GM12891 (cell line): ENCODE measurements at places on chromosomes 2 and 18.

DNA sequence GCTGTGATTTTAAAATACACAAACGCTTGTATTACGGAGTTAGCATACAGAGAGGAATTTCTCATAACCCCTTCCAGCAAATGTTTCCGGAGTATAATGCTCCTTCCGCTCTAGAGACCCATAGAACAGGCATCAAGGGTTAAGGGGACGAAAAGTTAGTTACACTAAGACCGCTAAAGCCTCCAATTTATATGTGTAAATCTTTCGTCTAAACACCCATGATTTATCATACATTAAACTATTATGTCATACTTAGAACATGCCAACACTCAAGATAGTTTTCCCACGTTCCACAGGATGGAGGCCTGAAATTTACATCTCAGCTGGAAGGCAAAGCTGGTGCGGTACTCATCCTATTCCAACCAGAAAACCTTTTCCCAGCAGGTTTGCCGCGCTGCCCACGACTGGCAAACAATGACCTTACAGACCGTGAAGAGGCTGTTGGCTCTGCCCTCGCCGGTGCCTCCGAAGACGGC lies 650 bp downstream of the ORMDL1 start:
- no peak for DNase-seq

- no peak for DNase-seq
Observed at GRCh38 chr2:212712466-212712865, 173.9 kb upstream of the ERBB4 start.

DNA sequence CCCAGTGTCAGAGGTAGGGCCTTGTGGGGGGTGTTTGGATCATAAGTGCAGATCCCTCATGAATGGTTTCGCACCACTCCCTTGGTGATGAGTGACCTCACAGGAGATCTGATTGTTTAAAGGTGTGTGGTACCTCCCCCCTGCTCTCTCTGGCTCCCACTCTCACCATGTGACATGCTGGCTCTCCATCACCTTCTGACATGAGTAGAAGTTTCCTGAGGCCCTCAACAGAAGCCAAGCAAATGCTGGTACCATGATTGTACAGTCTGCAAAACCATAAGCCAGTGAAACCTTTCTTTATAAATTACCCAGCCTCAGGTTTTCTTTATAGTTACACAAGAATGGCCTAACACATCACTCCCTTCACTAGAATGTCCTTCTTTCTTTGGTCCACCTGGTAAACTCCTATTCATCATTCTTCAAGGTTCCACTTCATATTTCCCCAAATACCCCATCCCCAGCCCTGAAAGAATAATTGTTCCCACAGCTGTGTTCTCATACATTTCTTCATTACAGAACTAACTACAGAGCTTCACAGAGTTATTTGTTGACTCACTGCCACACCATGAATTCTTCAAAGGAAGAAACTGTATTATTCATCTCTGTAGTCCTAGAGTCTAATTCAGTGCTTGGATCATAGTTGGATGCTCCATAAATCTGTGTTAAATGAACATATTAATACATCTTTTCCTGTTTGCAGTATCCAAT lies 81.2 kb upstream of the STK17B start:
- DNase-seq: no peak

DNA sequence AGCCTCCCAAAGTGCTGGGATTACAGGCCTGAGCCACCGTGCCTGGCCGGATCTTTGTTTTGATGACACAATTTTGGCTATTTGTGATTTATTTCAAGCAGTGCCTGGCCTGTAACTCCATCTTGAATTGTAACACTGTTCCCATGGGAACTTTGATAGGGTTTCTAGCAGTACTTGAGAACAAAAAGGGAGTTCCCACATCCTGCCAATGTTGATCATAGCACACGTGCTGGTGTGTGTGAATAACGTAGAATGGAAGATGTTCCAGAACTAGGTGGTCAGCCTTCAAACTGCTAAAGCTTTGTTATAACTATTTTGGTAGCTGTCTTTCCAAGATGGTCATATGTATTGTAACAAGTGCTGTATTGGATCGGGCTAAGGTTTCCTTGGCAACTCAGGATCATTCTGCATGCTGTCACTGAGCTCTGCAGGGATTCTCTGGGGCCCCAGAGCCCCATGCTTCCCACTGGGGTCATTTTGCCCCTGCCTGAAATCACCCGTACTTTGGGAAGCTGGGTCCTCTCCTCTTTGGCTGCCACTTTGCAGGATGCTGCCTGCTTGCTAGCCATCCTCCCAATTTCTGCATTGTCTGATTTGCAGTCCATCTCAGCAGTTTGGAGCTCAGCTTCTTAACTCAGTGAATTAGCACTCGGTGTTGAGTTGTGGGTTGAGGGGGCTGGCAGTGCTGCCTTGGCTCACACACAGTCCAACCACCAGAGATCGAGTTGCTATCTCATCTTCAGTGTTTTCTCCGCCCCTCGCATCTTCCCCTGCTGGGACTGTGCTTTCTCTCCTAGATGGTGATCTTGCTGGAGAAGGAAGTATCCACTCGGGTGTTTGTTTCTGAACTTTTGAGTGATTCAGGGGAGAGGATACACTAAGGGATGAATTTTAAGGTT lies 26.8 kb downstream of the SH3RF3 start:
- no peak for DNase-seq

DNA sequence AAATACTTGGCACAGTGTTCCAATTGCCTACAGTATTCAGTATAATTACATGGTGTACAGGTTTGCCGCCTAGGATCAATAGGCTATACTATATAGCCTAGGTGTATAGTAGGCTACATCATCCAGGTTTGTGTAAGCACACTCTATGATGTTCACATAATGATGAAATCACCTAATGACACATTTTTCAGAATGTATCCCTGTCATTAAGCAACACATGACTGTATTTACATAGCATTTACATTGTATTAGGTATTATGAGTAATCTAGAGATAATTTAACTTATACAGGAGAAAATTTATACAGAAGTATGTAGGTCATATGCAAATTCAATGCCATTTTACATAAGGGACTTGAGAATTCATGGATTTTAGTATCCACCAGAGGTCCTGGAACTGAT lies 35.4 kb downstream of the SCN7A start:
- no peak for DNase-seq

DNA sequence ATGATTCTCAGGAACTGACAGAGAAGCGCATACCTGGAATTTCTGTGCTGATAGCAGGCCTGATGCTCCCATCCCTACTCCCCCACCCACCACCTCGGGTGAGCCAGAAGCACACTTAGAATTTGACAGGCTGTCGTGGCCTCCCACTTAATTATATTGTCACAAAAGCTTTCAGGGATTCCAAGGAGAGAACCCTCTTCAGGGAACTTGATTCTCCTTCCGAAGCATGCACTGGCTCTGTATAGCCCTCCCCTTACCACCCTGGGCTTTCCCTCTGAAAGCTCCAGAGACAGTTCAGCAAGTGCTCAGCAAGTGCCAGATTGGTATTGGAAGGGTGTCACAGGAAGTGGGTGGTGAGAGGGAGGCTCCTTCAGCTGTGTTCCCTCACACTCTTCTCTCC lies 252.5 kb upstream of the SIX2 start:
- no peak for DNase-seq

DNA sequence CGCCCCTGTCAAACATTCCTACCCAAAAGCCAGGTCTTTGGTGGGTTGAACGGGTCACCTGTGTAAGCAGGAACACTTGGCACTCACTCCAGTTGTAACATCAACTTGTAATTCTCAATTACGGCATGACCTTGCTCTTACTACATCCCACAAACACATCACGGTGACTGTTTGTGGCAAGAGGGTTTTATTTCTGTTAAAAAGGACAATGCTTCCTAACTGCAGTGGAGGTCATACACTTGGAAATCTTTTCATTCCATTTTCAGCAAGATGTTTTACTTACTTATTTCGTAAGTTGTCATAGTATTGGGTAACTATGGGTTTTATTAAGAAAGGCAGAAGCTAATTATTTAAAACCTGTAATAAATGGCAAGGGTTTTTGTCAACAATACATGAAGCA lies 126.1 kb downstream of the ZNF516 start:
- DNase-seq: no peak

DNA sequence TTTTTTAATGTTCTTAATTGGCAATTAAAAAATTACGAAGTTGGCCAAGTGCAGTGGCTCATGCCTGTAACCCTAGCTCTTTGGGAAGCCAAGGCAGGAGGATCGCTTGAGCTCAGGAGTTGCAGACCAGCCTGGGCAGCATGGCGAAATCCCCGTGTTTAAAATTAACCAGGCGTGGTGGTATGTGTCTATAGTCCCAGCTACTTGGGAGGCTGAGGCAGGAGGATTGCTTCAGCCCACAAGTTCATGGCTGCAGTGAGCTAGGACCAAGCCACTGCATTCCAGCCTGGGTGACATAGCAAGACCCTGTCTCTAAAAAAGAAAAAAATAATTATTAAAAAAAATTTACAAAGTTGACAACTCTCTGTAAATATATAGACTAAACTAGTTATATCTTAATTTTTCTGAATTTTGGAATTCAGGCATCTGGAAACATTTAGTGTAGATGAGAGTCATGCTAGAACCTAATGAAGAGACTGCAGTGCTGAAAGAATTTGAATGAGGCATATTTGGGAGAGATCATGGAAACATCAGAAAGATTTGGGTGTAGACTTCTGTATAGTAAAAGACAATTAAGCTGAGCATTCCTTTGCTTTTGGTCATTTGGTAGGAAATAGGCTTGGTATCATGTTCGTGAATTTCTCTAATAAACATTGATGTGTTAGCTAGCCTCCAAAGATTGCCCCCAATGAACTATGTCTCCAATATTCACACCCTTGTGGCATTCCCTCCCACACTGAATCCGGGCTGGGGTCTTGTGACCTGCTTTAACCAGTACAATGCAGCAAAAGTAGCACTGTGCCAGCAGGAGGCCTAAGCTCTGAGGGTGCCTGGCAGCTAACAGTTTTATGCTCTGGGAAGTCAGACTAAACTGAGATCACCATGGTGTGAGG lies 4.2 kb upstream of the ROCK1 start:
- no peak for DNase-seq

DNA sequence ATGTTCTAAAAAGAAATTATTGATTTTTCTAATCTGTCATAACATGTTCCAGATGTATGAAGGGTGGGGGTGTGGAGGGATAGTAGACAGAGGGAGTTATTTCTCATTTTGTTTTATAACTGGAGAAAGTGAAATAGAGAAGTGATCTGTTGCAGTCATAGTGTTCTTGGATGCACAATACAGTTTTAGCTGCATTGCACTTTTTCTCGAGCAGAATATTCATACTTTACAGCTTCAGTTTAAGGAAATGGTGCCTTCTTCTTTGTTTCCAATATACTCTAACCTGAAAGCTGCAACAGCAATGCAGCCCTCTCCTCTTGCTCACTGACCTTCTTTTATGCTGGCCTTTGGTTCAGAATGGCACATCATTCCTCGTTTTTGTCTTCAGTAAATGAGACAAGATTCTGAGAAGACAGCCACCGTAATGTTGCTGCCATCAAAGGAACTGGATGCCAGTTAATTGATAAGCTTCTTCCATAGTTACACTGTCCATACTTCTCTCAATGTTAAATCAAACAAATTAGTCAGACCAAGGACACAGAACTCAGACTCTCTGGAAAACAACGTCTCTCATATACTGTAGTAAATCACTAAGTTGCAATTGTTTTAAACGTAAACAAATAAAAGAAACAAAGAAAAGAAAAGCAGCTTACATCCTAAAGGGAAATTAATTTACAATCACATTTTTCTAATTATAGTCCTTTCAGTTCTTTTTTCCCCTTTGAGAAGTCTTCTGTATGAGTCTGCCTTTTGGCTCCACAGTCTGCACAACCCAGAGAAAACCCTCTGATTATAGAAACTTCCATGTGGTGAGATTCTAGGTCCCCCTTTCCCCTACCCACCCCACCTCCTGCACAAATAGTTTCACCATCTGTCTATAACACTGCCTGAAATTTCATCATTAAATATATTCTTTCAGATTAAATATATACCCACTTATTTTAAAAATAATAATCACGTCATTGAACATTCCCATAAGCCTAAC lies 97.4 kb upstream of the UGP2 start:
- DNase-seq: no peak

GRCh38 chr18:76875390-76876325 lies 53.3 kb downstream of the ZNF236 start:
- DNase-seq: peak; percentile 27
